CD4-positive, alpha-beta T cell (primary cell): ENCODE measurements at places on chromosomes 7 and 10.

DNA sequence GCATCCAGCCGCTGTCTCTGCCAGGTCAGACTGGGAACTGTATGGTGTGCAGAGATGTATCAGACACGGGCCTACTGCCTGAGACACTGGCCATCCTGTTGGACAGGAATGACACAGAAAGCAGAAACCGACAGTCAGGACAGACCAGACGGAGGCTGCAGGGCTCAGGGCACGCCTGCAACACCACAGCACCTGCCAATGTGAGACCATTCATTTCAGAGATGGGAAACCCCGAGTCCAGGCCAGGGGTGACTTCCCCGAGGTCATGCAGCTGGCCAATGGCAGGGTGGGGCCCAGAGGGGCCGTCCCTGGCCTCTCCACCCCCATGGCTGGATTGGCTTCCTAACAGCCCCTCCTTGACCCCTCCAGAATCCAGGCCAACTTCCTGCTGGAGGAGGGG, 34.7 kb downstream of the GRID1 start:
- DNase-seq: no peak

DNA sequence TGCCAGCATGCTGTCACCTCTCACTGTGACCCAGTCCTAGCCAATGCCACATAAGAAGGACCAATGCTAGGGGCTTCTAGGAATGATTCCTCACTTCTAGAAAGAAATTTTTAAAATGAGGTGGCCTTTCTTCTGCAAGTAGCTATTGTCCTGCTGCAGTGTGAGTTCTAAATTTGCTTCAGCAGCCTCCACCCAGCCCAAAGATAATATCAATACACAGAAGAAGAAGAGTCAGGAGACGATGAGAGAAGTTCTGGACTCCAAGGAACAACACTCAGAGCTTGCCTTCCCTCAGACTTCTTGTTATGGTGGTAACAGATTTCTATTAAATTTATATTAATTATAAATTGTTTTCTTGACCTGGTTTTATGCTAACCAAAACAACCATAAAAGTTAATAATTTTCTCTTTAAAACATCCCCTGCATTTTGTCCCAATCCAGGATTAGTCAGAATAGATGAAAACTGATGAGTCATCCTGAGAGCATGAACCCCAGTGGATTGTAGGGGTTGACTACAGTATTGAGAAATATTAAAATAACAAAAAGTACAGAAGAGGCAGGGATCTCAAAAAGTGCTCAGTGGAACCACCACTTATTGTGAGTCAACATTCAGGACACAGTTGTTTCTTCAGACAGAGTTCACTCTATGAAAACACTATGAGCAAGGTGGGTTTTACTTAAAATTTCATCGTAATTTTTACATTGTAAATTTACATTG, 29.6 kb upstream of the AKR1C2 start:
- no peak for DNase-seq

GRCh38 chr7:75772081-75773077, at the start of gene CCL26:
Gene CCL26, minus strand, starts transcription at chr7:75772211. Its CDS starts 35 bp downstream, at chr7:75772176.
- DNase-seq: no peak

GRCh38 chr10:80697926-80698325, 160.2 kb downstream of the SH2D4B start:
- no peak for DNase-seq

GRCh38 chr10:86636311-86636710, 18.0 kb upstream of the OPN4 start:
- no peak for DNase-seq

DNA sequence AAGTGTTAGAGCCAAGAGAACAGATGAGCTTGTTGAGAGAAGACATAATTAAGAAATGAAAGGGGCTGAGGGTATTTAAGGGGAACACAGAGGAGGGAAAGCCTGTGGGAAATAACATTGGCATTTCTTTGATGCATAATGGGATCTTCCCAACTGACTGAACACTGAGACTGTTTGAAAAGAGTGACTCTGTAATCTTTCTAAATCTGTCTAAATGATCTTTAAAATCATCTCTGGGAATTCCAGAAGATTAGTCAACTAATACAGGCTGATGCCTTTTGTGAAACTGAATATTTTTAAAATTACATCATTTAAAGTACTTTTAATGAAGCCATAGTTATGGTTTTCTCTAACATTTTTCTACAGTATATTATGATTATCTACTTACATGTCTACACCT, 17.4 kb upstream of the SLC35G1 start:
- DNase-seq: no peak

GRCh38 chr7:16697507-16698199, 51.7 kb downstream of the BZW2 start:
- DNase-seq: no peak

DNA sequence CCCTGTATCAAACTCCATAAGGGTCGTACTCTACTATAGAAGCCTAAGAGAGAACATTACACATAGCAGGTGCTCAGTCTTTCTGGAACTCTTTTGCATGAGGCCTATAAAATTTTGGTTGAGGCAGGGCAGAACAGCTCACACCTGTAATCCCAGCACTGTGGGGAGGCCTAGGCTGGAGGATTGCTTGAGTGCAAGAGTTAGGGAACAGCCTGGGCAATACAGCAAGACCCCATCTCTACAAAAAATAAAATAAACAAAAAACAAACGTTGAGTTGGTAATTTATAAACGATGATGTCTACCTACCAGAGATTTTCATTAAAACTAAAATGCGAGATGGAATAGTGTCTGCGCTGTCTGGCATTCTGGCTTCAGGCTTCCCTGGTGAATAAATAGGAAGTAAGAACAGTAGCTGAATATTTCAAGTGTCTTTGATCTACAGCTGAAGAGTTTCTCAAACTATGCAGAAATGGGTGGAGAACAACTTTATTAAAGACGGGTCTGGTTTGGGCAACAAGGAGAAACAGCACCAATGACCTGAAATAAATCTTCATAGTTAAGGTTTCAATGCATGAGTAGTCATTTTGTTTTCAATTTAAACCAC, 774 bp downstream of the PON2 start:
- no peak for DNase-seq

- no peak for DNase-seq
Observed at GRCh38 chr10:112159469-112159868, 24.1 kb downstream of the GPAM start.

DNA sequence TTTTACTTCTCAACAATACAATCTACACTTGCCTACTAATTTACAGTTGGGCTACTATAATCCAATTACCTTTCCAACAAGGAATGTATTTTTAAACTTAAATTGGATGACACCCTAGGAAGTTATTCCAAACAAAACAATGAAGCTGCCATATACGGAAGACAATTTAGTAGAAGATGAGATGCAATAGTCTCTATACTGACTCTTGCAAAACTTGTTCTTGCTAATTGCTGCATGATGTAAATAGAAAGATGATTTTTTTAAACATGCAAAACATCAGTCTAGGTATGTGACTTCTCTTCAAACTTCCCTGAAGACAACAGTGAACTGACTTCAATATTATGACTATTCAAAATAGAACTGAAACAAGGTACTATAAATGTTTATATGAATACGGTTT, 17.6 kb downstream of the NT5C3A start:
- DNase-seq: no peak

DNA sequence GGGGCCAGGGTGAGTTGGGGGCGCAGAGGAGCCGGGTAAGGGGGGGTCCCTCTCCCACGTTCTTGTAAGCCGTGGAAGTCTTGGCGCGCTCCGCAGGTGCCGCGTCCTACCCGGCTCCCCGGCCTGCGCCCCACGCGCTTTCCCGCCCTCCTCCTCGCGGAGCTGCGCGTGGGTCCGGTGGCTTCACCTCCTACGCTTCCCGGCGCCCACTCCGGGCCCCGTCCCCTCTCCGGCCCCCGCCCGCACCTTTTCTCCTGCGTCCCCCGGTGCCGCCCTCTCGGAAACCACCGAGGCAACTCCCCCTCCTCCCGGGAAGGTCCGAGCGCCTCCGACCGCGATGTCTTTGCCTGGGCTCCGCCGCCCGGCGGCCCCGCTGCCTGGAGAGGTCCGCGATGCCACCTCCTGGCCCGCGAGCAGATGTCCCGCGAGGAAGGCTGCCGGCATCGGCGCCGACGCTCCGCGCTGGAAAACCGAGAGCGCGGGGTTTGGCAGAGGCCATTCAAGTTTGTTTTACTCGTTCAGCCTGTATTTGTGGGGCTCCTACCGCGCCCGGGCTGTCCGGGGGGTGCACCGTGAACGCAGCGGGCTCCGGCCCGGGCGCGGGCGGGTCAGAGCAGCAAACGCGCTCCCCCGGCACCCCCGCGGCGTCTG, 2.4 kb upstream of the NKX6-2 start:
- DNase-seq: no peak

- DNase-seq: no peak
Observed at GRCh38 chr7:65923316-65923715, 50.4 kb downstream of the VKORC1L1 start.

GRCh38 chr10:17758896-17759295, 6.9 kb downstream of the TMEM236 start:
- DNase-seq: no peak

GRCh38 chr10:105956550-105956949, 1208.0 kb downstream of the SORCS1 start:
- no peak for DNase-seq

DNA sequence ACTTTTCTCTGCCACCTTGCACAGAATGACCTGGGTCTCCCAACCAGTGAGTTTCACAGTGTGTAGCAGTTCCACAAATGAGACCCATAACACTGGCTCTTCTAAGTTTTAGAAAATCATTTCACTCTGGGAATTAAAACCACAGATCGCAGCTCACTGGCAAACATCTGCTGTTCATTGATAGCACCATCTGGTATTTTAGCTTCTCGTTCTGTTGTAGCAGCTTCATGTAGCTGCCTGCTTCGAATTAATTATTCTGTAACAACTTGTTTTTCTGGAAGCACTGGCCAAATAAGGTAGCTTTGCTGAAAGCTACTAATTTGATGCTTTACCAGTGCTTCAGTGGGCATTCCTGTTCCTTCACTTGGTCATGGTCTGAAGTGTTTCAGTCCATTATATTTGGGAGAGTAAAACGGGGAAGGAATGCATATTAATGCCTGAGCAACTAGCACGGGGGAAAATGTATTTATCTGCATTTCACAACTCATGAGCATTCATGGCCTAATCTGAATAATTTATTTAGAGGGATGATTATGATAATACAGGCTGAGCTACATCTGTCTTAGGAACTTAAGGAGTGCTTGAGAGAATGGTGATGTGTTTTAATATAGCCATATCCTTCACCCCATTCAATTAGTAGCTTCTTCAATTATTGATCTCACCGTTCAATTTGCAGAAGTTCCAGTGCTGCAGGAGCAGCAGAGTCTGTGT, 447.4 kb downstream of the XPNPEP1 start:
- no peak for DNase-seq

DNA sequence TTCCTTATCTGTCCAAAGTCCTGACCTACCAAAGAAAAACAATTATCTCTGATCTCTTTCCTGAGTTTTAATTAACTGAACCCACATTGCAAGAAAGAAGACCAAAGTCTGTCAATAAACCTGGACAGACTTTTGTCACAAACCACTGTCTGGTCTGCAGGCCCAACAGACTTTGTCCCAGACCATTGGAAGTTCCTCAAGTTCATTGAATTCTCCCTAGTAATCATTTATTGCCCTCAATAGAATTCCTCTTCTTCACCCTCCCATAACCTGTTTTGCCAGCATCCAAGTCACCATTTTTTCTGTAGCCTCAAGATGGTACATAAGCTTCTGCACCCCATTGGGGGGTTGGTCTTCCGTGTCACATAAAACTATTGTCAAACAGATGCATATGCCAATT, 3.9 kb upstream of the DNMBP start:
- no peak for DNase-seq

GRCh38 chr7:91280185-91280584, 16.0 kb downstream of the FZD1 start:
- DNase-seq: no peak

DNA sequence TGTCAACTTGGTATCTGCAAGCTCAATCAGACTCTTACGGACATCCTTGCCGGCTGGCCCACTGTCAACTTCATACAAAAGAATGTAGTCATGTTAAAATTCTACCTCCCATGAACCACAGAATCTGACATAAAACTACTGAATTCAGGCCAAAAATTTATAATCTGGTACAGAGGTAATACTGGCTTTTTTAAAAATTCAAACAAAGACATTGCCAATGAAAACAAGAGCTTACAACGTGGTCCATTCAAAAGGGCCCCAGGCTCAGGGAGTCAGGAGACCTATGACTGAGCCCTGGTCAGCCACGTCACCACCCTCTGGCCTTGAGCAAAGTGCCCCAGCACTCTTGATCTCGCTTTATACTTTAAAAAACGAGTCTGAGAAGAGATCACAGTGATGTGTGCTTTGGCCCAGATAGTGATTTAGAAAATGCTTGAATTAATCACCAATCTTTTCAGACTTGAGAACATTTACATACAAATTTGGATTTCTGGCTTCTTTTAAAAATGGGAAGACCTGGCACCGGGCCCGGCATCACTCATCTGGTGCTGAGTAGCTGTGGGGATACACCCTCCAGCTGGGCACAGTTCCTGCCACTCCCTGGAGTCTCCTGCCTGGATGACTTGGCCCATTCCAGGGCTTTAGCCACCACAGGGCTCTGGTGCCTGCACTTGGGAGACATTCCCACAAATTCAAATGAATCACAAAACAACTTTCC, 94.1 kb downstream of the PIP4K2A start:
- no peak for DNase-seq

DNA sequence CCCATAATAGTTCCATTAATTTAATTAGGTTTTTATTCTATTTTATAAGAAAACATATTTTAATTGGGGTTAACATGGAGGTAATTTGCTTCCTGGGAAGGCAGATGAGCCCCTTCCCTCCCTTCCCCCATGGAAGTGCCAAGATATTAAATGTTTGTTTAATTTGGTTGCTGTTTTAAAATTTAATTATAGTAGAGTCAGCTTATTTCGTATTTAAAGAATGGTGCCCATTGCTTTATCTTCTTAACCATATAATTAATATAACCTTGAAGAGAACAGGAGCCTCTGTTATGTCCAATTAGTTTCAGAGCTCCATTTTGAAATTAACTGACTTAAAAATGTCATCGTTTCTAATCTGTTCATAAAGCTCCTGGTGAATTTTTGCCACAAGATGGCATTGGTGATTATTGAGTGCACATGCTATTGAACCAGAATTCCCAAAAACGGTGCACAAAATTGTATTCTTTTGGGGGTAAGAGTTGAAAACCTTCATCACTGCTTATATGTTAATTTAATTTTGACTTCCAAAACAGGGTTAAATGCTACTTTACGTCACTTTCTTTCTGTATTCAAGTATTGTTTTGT, 26.0 kb downstream of the KLHDC10 start:
- DNase-seq: no peak

DNA sequence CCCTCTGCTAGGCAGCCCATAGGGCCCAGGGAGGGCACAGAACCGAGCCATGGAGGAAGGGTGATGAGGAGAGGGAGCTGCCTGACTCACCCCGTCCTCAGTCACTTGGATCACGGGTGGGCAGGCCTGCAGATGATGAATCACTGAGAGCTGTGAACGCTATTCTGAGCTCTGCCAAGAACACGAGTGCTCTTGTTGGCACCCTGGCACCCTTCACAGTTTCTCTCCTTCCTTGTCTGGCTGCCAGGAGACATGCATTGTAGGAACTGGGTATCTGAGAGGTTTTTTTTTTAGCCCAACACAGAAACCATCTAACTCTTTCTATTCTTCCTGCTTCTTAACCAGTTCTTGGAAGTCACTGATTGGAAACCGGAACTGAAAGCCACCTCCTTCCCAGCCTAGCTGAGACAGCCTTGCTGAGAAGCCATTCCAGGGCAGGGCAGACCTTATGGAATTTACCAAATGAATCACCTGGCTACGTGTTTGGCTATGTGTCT, 82.1 kb downstream of the SLC37A3 start:
- DNase-seq: no peak
